Spleen (tissue), 13 donors: ENCODE measurements at places on chromosomes 5 and 9.

DNA sequence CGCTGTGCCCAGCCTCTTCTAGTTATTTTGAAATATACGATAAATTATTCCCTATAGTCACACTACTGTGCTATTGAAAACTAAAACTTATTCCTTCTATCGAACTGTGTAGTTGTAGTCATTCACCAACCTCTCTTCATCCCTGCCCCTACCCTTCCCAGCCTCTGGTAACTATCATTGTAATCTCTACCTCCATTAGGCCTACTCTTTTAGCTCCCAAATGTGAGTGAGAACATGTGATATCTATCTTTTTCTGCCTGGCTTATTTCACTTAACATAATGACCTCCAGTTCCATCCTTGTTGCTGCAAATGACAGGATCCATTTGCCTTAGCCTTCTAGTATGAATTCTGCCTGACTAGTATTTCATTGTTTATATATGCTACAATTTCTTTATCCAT is 127.4 kb downstream of the PSAT1 start:
- no peak for DNase-seq

- no peak for DNase-seq
Observed at GRCh38 chr9:18819418-18819817, 213.6 kb downstream of the SAXO1 start.

DNA sequence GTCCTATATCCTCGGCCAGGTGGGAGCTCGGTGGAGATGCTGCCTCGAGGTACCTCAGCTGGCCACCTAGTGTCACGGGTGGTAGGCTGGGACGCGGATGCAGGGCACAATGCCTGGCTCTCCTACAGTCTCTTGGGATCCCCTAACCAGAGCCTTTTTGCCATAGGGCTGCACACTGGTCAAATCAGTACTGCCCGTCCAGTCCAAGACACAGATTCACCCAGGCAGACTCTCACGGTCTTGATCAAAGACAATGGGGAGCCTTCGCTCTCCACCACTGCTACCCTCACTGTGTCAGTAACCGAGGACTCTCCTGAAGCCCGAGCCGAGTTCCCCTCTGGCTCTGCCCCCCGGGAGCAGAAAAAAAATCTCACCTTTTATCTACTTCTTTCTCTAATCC is 2.0 kb downstream of the PCDHGC3 start:
- DNase-seq, result no peak

DNA sequence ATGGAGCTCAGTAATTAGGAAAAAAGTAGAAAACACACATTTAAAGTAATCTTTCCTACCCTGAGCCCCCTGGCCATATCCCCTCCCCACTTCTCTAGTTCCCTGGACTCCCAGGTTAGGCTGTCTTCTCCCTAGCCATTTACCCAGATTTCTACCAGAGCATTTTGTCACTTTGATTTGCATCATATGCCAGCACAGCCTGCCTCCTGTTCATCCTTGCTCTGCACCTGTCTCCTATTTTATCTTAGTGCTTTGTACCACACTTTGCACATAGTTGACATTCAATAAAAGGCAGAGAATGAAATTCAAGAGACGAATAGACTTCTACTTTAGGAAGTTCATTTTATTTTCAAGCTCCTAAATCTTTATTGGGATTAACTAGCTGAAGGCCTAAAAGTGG is 344.5 kb downstream of the EBF1 start:
- no peak for DNase-seq

DNA sequence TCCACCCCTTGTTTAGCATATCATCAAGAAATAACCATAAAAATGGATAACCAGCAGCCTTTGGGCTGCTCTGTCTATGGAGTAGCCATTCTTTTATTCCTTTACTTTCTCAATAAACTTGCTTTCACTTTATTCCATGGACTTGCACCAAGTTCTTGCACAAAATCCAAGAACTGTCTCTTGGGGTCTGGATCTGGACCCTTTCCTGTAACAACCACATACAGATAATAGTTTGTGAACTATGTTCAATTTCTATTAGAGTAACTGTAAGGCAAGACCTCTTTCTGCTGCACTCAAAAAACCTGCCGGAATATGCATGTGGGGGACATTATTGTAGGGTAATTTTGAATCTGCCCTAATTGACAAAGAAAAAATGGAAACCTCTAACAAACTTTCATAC is 66.9 kb upstream of the TMEM215 start:
- no peak for DNase-seq

DNA sequence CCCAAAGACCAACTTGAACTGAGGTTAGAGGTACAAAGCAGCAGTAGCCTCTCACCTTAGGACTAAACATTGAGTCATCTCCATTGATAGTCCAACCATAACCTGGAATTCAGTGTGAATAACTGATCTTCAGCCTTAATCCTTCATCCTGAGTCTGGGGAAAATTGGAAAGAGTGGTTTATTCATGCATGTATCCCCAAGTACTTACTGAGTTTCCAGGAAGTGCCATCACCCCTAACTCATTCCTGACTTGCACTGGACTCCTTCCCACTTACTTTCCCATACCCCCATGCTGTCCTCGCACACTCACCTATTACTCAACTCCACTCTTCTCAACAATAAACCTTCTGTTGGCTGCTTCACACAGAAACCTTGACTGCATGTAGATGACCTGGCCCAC is 161.4 kb upstream of the ZNF462 start:
- DNase-seq, result no peak

DNA sequence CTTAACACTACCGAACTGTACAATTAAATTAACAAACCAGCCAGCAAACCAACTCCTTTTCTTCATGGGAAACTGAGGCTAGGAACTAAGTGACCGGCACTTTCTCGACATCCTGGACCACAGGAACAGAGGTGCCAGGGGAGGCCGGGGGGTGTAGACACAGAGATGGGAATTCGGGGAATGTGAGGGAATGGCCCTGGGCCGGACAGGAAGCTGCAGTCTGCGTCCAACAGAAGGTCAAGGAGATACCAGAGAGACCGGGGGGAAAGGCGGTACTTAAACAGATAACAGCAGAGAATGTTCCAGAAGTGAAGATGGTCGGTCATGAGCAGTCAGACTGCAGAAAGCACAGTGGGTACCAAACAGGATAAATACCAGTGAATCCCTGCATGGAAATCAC is 40.3 kb downstream of the DBH start:
- DNase-seq, result no peak
